ENCODE measurements at places on chromosomes 12 and 14. TPM values are rescaled to one million over a fixed set of nuclear protein-coding genes. Genes with fewer than 3 reads are reported as not detected.

GRCh38 chr14:95138876-95139275 is 18.5 kb downstream of the DICER1 start:
- no peaks in the 10 kb centered on the region for H3K27me3 ChIP-seq
- DNase-seq, result no peak
- no peak overlapping the region for H3K27ac ChIP-seq
- H3K4me1 ChIP-seq, result peaks cover 80% of the 10 kb centered on the region

GRCh38 chr12:115504306-115505290 is 772.9 kb downstream of the MED13L start:
- H3K27ac ChIP-seq, result no peak overlapping the region
- no peak overlapping the region for H3K4me3 ChIP-seq
- DNase-seq, result no peak
- no peaks in the 10 kb centered on the region for H3K27me3 ChIP-seq

DNA sequence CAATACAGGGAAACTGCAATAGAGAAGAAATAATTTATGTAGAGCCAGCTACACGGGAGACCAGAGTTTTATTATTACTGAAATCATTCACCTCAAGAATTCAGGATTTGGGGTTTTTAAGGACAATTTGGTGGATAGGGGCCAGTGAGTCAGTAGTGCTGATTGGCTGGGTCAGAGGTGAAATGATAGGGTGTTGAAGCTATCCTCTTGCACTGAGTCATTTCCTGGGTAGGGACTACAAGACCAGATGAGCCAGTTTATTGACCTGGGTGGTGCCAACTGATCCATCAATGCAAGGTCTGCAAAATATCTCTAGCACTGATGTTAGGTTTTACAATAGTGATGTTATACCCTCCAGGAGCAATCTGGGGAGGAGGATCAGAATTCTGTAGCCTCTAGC is 486.3 kb downstream of the LRIG3 start:
- no peaks in the 10 kb centered on the region for H3K4me1 ChIP-seq
- no peak for DNase-seq
- no peak overlapping the region for H3K27ac ChIP-seq
- H3K4me3 ChIP-seq, result no peak overlapping the region
- H3K36me3 ChIP-seq, result no peaks in the 10 kb centered on the region
- H3K27me3 ChIP-seq, result no peaks in the 10 kb centered on the region

TOMM20L gene
- not detected for total RNA-seq

DNA sequence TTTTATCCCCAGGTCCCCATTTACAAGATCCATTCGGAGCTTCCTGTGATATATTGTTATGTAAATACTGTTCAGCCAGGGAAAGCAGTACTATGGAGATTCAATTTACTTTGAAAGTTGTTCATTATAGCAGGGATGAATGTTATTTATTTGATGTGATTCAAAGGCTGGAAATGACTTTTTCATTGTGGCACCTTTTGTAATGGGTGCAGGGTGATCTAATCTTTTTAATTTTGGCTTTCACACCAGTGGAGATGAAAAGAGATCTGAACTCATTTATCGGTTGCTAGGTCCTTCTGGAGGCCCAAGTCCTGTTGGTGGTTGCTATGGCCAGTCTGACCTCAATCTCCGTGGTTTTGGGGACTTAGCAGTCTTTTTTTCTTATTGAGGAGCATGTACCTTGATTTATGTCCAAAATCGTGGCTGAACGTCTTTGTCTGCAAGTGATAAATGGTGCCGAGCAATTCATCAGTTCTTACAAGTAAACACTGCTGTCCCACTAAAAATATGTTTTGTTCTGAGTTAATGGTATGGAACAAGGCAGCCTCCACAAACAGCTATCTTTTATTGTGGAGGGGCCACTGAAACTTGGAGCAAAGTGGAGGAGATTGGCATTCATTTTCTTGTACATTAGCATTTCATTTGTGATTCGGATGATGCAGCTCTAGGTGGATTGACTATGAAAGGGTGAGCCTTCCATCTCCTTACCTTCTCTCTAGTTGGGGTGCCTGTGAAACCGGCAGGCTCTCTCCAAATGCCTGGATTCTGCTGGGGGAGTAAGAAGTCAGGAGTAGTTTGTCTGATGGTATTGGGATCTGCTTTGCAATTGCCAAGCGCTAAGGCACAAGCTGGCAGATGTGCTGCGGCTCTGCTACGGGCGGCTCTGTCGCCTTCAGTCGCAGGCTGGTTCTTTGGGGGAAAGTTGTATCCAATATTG is 2.0 kb downstream of the RMST start:
- peaks cover 12% of the 10 kb centered on the region for H3K27me3 ChIP-seq
- DNase-seq, result no peak
- H3K4me3 ChIP-seq, result no peak overlapping the region
- no peaks in the 10 kb centered on the region for H3K36me3 ChIP-seq

GRCh38 chr14:69535230-69535848 is 39.3 kb downstream of the CCDC177 start:
- peaks cover 16% of the 10 kb centered on the region for H3K27me3 ChIP-seq
- no peak overlapping the region for H3K4me3 ChIP-seq
- DNase-seq, result peak; percentile 37
- H3K36me3 ChIP-seq, result no peaks in the 10 kb centered on the region
- H3K27ac ChIP-seq, result no peak overlapping the region

DNA sequence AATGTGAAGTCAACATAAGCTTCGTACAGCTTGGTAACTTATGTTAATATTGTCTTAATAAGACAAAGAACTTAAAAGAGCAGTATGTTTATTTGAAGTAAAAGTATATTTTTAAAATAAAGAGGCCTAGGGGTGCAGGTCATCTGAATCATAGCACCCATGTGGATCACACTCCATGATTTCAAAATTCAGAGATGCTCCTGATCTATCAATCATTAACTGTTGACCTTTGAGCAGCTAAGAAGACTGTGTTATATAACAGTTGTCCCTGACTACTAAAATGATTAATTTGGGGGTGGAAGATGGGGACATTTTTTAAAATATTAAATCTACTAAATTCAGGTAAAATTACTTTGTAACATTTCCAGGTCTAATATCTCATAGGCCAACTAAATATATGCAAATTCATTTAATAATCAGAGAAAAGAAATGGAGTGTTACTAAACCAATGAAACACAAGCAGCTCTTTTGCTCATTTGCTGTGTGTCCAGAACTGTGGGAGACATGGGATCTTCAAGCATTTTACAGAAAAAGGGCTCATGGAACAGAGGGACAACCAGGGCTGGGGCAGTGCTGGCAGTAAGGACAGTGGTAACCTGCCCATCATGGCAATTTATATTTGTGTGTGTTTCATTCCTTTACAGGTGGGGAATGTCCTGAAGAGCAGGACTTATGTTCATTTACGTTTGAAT is 120.7 kb upstream of the PCED1B start:
- DNase-seq, result no peak
- H3K27me3 ChIP-seq, result no peaks in the 10 kb centered on the region
- H3K4me3 ChIP-seq, result no peak overlapping the region
- no peaks in the 10 kb centered on the region for H3K36me3 ChIP-seq

DNA sequence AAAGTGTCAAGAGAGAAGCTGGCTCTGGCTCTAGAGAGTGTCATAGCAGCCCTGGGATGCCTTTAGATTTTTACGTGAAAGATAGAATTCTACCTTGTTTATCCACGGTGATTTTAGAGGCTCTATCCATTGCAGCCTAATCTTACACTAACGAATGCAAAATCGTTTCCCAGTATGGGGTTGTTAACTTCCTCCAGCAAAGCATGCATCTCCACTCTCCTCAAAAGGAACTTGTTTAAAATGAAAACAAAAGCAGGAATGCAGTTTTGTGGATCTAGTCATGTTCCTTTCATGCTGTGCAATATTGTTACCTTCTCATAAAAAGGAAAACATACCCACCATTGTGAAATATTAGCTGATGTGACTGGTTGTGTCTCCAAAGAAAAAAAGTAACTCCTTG is 88.4 kb downstream of the ANO2 start:
- H3K27ac ChIP-seq, result no peak overlapping the region
- no peak for DNase-seq
- no peaks in the 10 kb centered on the region for H3K27me3 ChIP-seq
- no peak overlapping the region for H3K4me3 ChIP-seq
- H3K4me1 ChIP-seq, result no peaks in the 10 kb centered on the region

GRCh38 chr14:84458881-84459280 is 1071.1 kb upstream of the FLRT2 start:
- no peak overlapping the region for H3K4me3 ChIP-seq
- DNase-seq, result no peak
- no peaks in the 10 kb centered on the region for H3K4me1 ChIP-seq

CMA1 gene
- not detected for total RNA-seq

GRCh38 chr12:23949348-23950209 is at the start of gene SOX5:
Gene SOX5 (minus strand): TSS chr12:23949670. CDS start chr12:23949601, 69 bp downstream.
- peaks cover 10% of the 10 kb centered on the region for H3K27me3 ChIP-seq
- peak within 1 kb of the TSS; percentile 46 for H3K4me3 ChIP-seq
- H3K27ac ChIP-seq, result no peak within 1 kb of the TSS

DNA sequence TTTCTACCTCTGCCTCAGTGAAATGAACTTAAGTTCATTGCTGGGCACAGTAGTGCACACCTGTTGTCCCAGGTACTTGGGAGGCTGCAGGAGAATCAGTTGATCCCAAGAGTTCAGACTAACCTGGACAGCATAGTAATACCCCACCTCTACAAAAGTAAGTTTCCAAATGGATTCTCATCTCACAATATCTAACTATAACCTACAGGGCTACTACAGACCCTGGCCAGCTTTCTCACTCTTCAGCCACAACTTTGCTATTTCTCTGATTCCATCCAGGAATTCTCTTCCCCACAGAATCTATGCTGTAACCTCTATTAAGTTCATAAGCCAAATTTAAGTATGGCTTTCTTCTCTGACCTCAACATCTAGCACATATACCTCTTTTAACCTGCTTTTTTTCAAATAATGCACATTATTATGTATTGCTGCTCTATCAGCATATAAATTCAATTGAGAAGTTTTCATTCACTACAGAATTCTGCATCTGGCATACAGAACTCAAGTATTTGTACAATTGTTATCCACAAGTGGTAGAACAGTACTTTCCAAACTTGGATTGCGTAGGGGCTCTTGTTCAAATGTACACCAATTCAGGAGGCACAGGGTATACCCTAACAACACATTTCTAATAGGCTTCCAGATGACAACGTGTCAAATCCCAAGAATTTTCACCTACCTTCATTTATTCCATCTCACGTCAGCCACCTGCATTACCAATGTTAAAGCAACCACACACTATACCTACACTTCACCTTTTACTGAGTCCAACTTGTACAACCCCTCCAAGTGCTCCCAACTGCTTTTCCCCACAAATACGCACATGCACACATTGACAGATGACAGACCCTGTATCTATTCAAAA is 3.8 kb downstream of the RPS29 start:
- no peak for DNase-seq
- no peak overlapping the region for H3K4me3 ChIP-seq
- peaks cover 33% of the 10 kb centered on the region for H3K36me3 ChIP-seq
- H3K27me3 ChIP-seq, result no peaks in the 10 kb centered on the region

DNA sequence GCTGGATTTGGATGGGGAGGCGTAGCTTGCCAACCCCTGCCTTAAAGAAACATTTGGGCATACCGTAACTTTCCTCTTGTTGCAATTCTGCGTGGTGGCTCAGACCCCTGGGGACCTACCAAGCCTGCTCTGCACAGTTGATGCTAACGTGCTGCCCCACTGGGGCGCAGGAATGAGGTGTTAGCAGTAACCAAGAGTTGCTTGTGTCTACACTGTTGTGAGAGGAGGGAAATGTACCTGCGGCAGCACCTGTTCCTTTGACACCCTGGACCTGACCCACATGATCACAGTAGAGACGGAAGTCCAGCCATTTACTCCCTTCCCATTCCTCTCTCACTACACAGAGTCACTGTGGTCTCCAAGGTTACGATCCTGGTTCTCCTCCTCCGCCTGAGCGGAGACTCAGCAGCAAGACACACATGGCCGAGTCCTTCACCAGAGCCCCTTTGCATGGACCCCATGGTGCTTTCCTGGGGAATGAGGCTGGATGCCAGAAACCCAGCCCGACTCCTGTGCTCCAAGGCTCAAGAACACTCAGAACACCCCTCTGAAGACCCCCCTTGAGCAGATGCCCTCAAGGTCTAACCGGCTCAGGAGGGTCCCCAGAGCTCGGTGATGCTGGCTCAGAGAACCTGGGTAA is 84.8 kb downstream of the FBXL14 start:
- no peak overlapping the region for H3K27ac ChIP-seq
- H3K4me1 ChIP-seq, result no peaks in the 10 kb centered on the region
- H3K4me3 ChIP-seq, result no peak overlapping the region
- no peaks in the 10 kb centered on the region for H3K27me3 ChIP-seq
- no peaks in the 10 kb centered on the region for H3K36me3 ChIP-seq

GRCh38 chr12:59403259-59403932 is 192.4 kb upstream of the SLC16A7 start:
- H3K27me3 ChIP-seq, result no peaks in the 10 kb centered on the region
- peaks cover 6% of the 10 kb centered on the region for H3K4me1 ChIP-seq
- DNase-seq, result peak; percentile 40
- H3K27ac ChIP-seq, result no peak overlapping the region
- no peak overlapping the region for H3K4me3 ChIP-seq

DNA sequence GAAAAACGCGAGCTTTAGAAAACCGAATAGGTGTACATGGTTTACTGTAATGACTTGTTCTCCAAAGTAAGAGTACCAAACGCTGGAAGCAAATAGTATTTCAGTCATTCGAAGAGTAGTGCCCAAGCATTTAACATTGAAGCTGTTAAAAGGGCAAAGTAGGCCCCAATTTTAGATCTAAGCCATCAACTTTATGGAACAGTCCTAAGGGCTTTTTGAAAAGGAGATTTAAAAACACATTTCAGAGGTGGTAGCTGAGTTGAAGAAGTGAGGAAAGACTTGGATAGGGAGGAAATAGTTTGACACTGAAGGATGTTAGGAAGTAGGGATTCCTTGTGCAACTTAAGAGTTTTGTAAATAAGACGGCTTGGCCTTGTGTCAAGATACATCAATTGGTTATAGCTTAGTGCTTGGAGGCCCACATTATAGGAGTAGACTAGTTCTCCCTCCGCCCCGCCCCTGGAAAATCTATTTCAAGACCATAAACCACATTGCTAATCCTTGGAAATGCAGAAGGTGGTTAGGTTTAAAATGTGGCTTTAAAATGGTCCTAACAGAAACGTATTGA is 783 bp upstream of the TUBA1B start:
- H3K4me1 ChIP-seq, result peaks cover 38% of the 10 kb centered on the region
- peak overlapping the region; percentile 99 for H3K27ac ChIP-seq
